ENCODE measurements at places on chromosomes 6 and 20. TPM values are rescaled to one million over a fixed set of nuclear protein-coding genes. Genes with fewer than 3 reads are reported as not detected.

The LTB gene
- total RNA-seq, result not detected

The FOXC1 gene
- total RNA-seq, result 11.2 TPM

The TREM2 gene
- total RNA-seq, result 8.1 TPM

The STXBP5 gene
- 34.4 TPM for total RNA-seq

The CAGE1 gene
- total RNA-seq, result 1.2 TPM

The SLC22A3 gene
- total RNA-seq, result 118 TPM

The RIMS1 gene
- total RNA-seq, result 17.6 TPM
